Umbilical cord (tissue), 2 donors: ENCODE measurements at places on chromosomes 12 and 14.

GRCh38 chr14:22776215-22776614, 9.7 kb downstream of the OXA1L start:
- no peak for DNase-seq

DNA sequence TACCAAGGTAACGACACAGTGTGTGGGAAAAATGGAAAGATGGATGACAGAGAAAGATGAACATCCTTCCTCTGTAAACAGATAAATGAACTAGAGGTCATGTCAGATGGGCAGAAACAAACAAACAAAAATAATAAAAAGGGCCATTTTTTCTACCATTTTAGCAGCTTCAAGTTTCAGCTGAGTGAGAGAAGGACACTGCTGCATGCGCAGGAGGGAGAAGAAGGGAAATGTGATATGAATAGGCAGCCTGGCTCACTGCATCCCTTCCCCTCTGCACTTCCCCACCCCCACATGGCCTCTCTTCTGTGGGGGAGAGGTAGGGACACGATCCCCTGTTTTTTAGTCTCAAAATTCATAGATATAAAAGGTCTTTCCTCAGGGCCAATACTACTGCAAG, 492.0 kb downstream of the NELL2 start:
- DNase-seq, result no peak

- DNase-seq, result no peak
Measured at GRCh38 chr12:15547691-15548090, 225.4 kb downstream of the PTPRO start.

- peak; percentile 20 for DNase-seq
Measured at GRCh38 chr14:103450416-103450815, 65.2 kb downstream of the MARK3 start.
